Hematopoietic multipotent progenitor cell treated with erythropoietin and hydrocortisone succinate and interleukin-3 and kit ligand, for 6 days (in vitro differentiated cells): ENCODE measurements at places on chromosomes 16 and 17.

GRCh38 chr16:77300256-77300655 lies 101.0 kb downstream of the SYCE1L start:
- DNase-seq = no peak

DNA sequence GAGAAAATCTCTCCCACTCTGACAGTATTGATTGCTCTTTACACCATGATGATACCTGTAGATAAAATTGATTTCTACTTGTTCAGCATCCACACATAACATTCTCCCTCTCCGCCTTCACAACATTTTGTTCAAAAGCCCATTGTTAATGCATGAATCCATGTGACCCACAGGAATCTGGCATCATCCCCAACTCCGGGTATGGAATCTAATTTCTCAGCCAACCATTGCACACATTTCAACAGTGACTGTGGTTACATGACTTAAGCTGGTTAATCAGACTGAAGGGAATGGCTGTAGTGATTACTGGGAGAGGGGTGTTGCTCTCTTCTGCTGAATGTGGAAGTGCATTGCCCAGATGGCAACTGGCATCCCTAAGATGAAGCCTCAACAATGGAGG lies 161.4 kb upstream of the C16orf82 start:
- DNase-seq = no peak

DNA sequence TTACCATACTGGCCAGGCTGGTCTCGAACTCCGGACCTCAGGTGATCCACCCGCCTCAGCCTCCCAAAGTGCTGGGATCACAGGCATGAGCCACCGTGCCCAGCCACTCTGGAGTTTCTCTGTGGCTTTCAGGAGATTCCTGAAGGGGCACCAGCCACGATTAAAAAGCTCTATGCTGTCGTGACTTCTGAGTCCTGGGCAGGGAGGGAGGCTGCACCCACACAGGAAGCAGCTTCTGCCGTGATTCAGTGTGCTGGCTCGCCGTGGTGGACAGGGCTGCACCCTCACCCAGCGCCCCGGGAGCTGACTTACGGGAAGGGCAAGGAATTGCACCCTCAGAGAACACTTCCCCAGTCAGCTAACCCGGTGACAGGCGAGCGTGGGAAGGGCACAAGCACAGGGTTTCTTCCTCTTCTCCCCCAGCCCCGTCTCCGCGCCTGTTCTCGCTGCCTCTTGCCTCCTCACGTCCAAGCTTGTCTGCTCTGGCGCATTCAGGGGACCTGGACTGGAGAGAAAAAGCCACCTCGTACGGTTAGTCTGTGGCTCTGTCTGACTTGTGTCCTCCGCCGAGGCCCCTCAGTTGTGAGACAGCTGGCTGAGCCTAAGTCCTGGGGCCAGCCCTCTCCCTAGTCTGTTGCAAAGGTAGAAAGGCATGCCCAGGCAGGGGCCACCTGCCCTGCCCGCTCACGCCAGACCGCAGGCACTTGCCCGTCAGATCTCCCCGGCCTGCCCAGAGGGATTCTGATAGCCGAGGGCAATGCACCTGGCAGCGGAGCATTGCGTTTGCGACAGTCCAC lies 145.0 kb downstream of the SEC14L1 start:
- DNase-seq = peak; percentile 28

- peak; percentile 30 for DNase-seq
Observed at GRCh38 chr16:56847173-56847910, 17.7 kb upstream of the SLC12A3 start.
